ENCODE measurements at places on chromosomes 16 and 17. TPM values are rescaled to one million over a fixed set of nuclear protein-coding genes. Genes with fewer than 3 reads are reported as not detected.

Gene EPN3
- not detected for total RNA-seq

Gene TOP2A
- 3.8 TPM for total RNA-seq

Gene CFAP97D1
- not detected for total RNA-seq

Gene MAFG
- 10.8 TPM for total RNA-seq

Gene ZNF232
- total RNA-seq, result 3.6 TPM

Gene FOXO3B
- 3.2 TPM for total RNA-seq

Gene HMOX2
- total RNA-seq, result 66.4 TPM

Gene ZSCAN10
- total RNA-seq, result 0.56 TPM

Gene ZNF200
- total RNA-seq, result 7.2 TPM

GRCh38 chr17:34683390-34683789 is 104.0 kb downstream of the TMEM132E start:
- H3K4me1 ChIP-seq, result no peaks in the 10 kb centered on the region
- no peaks in the 10 kb centered on the region for H3K36me3 ChIP-seq
- no peak overlapping the region for H3K27ac ChIP-seq
- H3K27me3 ChIP-seq, result peaks cover 15% of the 10 kb centered on the region
- no peak overlapping the region for H3K4me3 ChIP-seq

- H3K27me3 ChIP-seq, result no peaks in the 10 kb centered on the region
- peak overlapping the region; percentile 64 for H3K27ac ChIP-seq
- H3K4me1 ChIP-seq, result peaks cover 60% of the 10 kb centered on the region
- no peak for DNase-seq
- peaks cover 3% of the 10 kb centered on the region for H3K36me3 ChIP-seq
These were observed 1.7 kb downstream of the HEXIM1 start for GRCh38 chr17:45149669-45150664.

- H3K36me3 ChIP-seq, result peaks cover 8% of the 10 kb centered on the region
- no peak for DNase-seq
- H3K4me1 ChIP-seq, result peaks cover 25% of the 10 kb centered on the region
- peak overlapping the region; percentile 99 for H3K4me3 ChIP-seq
- H3K27me3 ChIP-seq, result no peaks in the 10 kb centered on the region
- peak overlapping the region; percentile 47 for H3K27ac ChIP-seq
These were observed 379 bp downstream of the SNX29 start for GRCh38 chr16:11976850-11977375.

DNA sequence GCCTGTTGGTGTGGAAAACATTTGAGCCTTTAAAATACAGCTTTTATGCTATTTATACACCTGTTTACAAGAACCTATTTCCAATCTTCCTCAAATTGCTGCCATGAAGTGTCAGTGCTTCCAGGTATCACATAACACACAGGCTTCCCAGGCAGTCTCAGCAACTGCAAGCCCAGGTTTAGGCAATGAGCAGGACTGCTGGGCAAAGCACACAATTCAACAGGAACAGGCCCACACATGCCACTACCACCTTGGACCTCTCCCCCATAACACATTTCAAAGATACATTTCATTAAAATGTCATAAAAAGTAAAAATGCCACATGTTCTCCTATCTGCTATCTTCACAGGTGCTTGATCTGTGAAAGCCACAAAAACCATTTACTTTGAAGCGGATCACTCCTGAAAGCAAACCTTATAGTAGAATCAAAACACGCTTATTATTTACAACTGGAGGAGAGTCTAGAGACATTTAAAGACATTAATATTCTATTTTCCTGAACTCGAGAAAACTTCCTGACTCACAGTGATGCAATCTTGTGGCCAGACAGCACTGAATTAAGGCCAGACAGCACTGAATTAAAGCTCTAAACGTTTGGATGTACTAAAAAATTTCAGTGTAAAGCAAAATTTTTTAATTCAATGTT is 31.5 kb downstream of the ANKFY1 start:
- H3K36me3 ChIP-seq, result peaks cover 44% of the 10 kb centered on the region
- H3K27me3 ChIP-seq, result no peaks in the 10 kb centered on the region
- no peak for DNase-seq

DNA sequence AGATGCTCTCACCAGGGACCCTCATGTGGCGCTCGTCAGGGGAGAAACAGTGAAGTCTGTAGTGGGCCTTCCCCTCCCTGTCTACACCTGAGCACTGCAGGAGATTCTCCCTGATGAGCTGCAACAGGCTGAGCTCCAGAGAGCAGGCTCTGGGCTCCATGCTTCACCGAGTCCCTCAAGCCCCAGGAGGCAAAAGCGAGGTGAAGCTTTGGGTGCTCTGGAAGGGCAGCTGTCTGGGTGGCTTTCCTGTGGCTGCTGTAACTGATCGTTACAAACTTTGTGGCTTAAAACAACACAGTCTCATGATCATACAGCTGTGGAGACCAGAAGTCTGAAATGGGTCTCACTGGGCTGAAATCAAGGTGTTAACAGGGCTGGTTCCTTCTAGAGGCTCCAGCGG is 12.1 kb upstream of the CD300LD start:
- DNase-seq, result no peak
- H3K27me3 ChIP-seq, result no peaks in the 10 kb centered on the region
- H3K36me3 ChIP-seq, result no peaks in the 10 kb centered on the region
- no peak overlapping the region for H3K27ac ChIP-seq
- peaks cover 9% of the 10 kb centered on the region for H3K4me1 ChIP-seq

GRCh38 chr16:13060932-13061331 is 159.5 kb downstream of the SHISA9 start:
- no peaks in the 10 kb centered on the region for H3K27me3 ChIP-seq
- H3K36me3 ChIP-seq, result no peaks in the 10 kb centered on the region
- no peaks in the 10 kb centered on the region for H3K4me1 ChIP-seq
- no peak overlapping the region for H3K27ac ChIP-seq
- no peak for DNase-seq

GRCh38 chr16:78995441-78995840 is 605.1 kb downstream of the MAF start:
- H3K36me3 ChIP-seq, result no peaks in the 10 kb centered on the region
- no peak overlapping the region for H3K4me3 ChIP-seq
- no peaks in the 10 kb centered on the region for H3K27me3 ChIP-seq
- no peak overlapping the region for H3K27ac ChIP-seq
- H3K4me1 ChIP-seq, result no peaks in the 10 kb centered on the region
- DNase-seq, result no peak

GRCh38 chr16:8641671-8642070 is 20.2 kb downstream of the METTL22 start:
- no peaks in the 10 kb centered on the region for H3K27me3 ChIP-seq
- no peak overlapping the region for H3K27ac ChIP-seq
- peaks cover 76% of the 10 kb centered on the region for H3K36me3 ChIP-seq
- peaks cover 13% of the 10 kb centered on the region for H3K4me1 ChIP-seq

GRCh38 chr17:65559804-65560627 is 1.4 kb downstream of the AXIN2 start:
- H3K36me3 ChIP-seq, result no peaks in the 10 kb centered on the region
- peaks cover 21% of the 10 kb centered on the region for H3K4me1 ChIP-seq
- H3K27ac ChIP-seq, result peak overlapping the region; percentile 67
- DNase-seq, result no peak

- peaks cover 20% of the 10 kb centered on the region for H3K36me3 ChIP-seq
- H3K27me3 ChIP-seq, result peaks cover 2% of the 10 kb centered on the region
- no peak overlapping the region for H3K4me3 ChIP-seq
- no peak for DNase-seq
- H3K27ac ChIP-seq, result no peak overlapping the region
- H3K4me1 ChIP-seq, result peaks cover 26% of the 10 kb centered on the region
These were observed 2.3 kb upstream of the MIEN1 start for GRCh38 chr17:39732586-39732985.

DNA sequence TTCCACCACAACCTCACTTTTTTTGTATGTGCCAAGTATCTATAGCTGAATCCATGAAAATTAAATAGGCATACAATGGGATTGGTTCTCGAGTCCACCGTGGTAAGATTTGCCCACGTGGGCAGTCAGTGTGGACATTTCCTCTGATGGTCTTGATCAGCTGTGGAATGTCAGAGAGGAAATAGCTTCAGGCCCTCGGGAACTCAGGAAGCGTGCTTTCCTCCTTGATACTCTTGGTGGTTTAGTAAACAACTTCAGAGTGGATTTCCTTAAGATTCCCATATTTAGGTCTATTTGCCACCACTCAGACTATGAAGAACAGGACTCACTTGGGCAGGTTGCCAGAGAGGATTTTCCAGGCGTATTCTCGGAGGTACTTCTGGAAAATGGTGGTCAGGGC is 152.5 kb downstream of the VPS53 start:
- no peak overlapping the region for H3K27ac ChIP-seq
- no peaks in the 10 kb centered on the region for H3K4me1 ChIP-seq
- no peak for DNase-seq
- no peaks in the 10 kb centered on the region for H3K27me3 ChIP-seq

- H3K36me3 ChIP-seq, result no peaks in the 10 kb centered on the region
- H3K4me1 ChIP-seq, result peaks cover 43% of the 10 kb centered on the region
- peaks cover 81% of the 10 kb centered on the region for H3K27me3 ChIP-seq
- DNase-seq, result no peak
These were observed 5.1 kb downstream of the BAHCC1 start for GRCh38 chr17:81400154-81400977.

DNA sequence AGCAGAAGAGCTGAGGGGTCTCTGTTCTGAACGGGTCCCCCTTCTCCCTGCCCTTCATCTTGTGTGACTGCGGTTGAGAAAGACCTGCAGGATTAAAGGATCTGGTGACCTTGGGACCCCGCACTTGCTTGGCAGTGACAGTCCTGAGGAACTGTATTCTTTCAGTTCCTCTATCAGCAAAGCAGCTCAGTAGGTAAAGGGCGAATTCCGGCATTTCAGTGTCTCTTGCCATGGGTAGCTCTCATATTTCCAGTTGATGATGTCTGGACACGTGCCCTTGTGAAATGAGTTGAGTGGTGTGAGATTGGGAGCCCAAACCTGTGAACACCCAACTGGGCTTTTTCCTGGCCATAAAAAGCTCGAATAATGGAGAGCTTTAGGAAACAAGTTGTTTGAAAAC is 135.7 kb downstream of the PRKCA start:
- no peak overlapping the region for H3K4me3 ChIP-seq
- no peak for DNase-seq
- H3K4me1 ChIP-seq, result peaks cover 44% of the 10 kb centered on the region
- H3K27ac ChIP-seq, result no peak overlapping the region
- H3K36me3 ChIP-seq, result no peaks in the 10 kb centered on the region

- no peaks in the 10 kb centered on the region for H3K4me1 ChIP-seq
- H3K27me3 ChIP-seq, result no peaks in the 10 kb centered on the region
- H3K4me3 ChIP-seq, result no peak overlapping the region
- peaks cover 61% of the 10 kb centered on the region for H3K36me3 ChIP-seq
These were observed 9.4 kb upstream of the PLD6 start for GRCh38 chr17:17215575-17215974.

DNA sequence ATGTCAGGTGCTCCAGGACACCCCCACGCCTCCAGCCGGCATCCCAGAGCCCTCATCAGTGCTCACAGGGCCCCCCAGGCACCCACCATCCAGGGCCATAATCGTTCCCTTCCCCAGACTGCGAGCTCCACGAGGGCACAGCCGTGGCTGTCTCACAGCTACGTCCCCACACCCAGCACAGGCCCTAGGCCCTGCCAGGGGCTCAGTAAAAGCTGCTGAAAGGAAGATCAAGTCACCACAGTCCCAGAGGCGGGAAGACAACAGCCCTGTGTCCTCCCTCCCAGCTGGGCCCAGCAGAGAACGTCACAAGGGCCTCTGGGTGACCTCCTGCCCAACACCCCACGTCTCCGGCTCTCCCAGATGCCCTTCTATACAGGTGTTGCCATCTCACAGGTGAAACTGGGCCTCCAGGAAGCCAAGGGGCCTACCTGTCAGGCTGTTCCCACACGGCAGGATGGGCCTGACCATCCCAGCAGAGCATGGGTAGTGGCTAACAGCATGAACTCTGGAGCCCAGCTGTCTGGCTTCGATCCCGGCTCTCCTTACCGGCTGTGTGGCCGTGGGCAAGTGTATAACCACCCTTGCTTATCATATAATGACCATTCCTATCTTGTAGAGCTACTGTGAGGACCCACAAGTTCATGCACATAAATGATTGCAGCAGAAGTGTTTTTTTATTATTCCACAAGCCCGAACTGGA is 17.9 kb downstream of the ARL2BP start:
- H3K36me3 ChIP-seq, result no peaks in the 10 kb centered on the region
- H3K27ac ChIP-seq, result no peak overlapping the region
- no peaks in the 10 kb centered on the region for H3K27me3 ChIP-seq
- no peak overlapping the region for H3K4me3 ChIP-seq
- DNase-seq, result no peak

GRCh38 chr16:16025214-16025968 is 76.0 kb downstream of the ABCC1 start:
- H3K4me3 ChIP-seq, result no peak overlapping the region
- peaks cover 46% of the 10 kb centered on the region for H3K36me3 ChIP-seq
- peak overlapping the region; percentile 76 for H3K27ac ChIP-seq
- H3K27me3 ChIP-seq, result no peaks in the 10 kb centered on the region
- H3K4me1 ChIP-seq, result peaks cover 24% of the 10 kb centered on the region

DNA sequence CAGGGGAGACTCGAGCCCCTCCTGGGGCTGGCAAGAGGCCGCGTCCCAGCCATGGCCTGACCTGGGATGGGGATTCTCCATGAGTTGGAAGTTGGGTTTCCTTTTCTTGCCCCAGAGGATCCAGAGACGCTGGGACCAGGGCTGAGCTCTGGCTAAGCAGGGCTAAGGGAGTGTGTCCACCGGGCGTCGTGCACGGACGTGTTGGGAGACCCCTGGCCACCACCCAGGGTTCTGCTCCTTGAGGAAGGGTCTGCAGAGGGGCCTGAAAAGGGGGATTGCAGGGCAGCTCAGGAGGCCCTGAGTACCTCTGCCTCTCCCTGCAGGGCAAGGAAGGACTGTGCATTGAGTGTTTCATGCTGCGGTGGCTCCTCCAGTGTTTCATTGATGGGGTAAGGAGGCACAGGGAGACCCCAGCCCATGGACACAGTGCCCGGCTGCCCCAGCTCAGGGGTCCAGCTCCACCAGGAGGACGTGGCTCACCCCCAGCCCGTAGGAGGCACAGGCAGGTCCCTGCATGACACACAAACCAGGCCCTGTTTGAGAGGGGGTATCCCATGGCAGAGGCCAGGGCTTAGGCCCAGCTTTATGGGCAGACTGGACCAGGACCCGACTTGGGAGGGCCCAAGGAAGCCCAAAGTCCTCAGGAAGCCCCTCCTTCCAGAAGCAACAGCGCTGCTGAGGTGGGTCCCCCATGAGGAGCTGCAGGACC is 47.5 kb downstream of the USP22 start:
- H3K4me1 ChIP-seq, result peaks cover 16% of the 10 kb centered on the region
- DNase-seq, result no peak
- peaks cover 11% of the 10 kb centered on the region for H3K36me3 ChIP-seq
- no peak overlapping the region for H3K27ac ChIP-seq
- no peak overlapping the region for H3K4me3 ChIP-seq

- no peaks in the 10 kb centered on the region for H3K27me3 ChIP-seq
- H3K36me3 ChIP-seq, result peaks cover 51% of the 10 kb centered on the region
- no peak overlapping the region for H3K27ac ChIP-seq
- H3K4me3 ChIP-seq, result no peak overlapping the region
These were observed 6.6 kb downstream of the SEC14L1 start for GRCh38 chr17:77147357-77147801.

DNA sequence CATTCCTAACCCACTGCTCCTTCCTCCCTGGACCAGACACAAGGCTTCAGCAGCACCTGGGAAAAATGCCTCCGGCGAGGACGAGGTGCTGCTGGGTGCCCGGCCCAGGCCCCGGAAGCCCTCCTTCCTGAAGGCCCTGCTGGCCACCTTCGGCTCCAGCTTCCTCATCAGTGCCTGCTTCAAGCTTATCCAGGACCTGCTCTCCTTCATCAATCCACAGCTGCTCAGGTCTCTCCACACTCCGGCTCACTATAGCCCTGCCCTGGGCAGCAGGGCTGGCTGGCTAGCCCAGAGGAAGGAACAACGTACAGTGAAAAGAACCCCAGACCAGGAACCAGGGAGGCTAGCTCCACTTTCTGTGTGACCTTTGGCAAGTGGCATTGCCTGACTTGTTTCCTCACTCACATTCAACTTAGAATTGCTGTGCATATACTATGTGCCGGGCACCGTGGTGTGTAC is 26.2 kb downstream of the ABCC3 start:
- H3K36me3 ChIP-seq, result no peaks in the 10 kb centered on the region
- no peak overlapping the region for H3K4me3 ChIP-seq
- H3K27me3 ChIP-seq, result no peaks in the 10 kb centered on the region
- H3K4me1 ChIP-seq, result peaks cover 15% of the 10 kb centered on the region

All from CD4-positive, alpha-beta T cell (primary cell).